Skin of body (tissue), 3 donors: ENCODE measurements at places on chromosomes 3 and 15. TPM values are rescaled to one million over a fixed set of nuclear protein-coding genes. Genes with fewer than 3 reads are reported as not detected.

GRCh38 chr15:66594344-66594743, 28.5 kb upstream of the LCTL start:
- no peak for DNase-seq

DNA sequence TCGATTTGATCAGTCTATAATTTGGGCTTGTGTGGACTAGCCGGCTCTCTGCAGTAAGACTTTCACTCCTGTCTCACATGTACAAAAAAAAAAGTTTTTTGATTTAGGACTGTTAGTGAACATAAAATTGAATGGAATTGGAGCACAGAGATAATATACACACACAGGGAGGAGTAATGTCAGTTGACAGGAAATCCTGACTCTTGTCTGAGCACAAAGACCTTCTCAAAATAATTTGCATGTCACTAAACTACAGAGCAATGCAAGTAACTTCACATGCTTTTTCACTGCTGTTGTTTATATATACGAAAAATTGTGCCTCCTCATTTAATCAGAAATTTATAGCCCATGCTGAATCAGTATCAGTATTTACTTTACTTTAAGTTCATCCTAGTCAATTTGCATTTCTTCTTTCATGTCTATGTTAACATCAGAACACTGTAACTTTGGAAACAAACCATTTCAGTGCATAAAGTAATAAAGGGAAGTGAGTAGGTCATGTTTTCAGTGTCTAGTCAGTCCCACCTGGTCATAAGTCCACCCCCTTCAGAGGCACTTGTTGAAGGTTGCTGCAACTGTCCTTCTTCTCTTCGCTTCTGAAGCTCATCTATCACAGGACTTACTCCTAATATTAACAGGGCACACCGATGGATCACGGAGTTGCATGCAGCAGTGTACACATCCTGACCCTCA, 115.8 kb downstream of the FBXL22 start:
- no peak for DNase-seq

CACNA2D3 gene
- 1.2 TPM for total RNA-seq

UBAP1L gene
- total RNA-seq, result 2.2 TPM
